ENCODE measurements at places on chromosomes 7 and 10. TPM values are rescaled to one million over a fixed set of nuclear protein-coding genes. Genes with fewer than 3 reads are reported as not detected.

DNA sequence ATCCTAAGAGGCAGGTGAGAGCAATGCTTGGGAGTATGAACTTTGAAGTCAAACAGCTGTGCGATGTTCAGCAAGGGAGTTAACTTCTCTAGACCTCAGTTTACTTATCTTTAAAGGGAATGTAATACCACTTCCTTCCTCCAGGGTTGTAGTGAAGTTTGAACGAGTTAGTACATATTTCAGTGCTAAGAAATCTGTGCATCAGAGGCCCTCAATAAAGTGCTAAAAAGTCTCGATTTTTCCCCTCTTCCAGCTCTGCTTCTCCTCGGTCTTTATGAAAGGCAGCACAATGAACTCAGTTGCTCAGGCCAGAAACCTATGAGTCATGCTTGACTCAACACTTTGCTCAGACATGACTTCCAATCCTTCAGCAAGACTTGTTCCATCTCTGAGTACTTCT lies 418.9 kb downstream of the MDFIC start:
- no peaks in the 10 kb centered on the region for H3K36me3 ChIP-seq
- H3K27me3 ChIP-seq, result no peaks in the 10 kb centered on the region
- DNase-seq, result no peak
- H3K4me3 ChIP-seq, result no peak overlapping the region

DNA sequence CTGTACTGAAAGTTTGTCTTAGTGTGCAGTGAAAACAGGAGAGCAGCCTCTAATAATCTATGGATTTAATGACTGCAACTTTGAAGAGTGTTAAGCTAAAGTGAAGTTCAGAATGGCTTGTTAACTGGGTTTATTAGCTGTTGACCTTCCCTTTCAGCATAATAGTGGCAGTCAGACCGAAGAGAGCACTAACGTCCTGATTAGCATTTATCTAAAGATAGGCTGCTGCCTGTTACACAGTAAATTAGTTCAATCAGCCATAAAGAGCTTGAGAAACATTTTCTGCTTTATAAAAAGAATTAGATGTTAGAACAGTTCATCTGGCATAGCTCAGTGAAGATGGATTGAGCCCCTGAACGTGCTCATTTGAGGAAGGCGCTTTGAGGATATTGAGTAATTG lies 433.0 kb downstream of the AUTS2 start:
- H3K4me3 ChIP-seq, result no peak overlapping the region
- H3K4me1 ChIP-seq, result no peaks in the 10 kb centered on the region
- no peak for DNase-seq
- H3K27ac ChIP-seq, result no peak overlapping the region

DNA sequence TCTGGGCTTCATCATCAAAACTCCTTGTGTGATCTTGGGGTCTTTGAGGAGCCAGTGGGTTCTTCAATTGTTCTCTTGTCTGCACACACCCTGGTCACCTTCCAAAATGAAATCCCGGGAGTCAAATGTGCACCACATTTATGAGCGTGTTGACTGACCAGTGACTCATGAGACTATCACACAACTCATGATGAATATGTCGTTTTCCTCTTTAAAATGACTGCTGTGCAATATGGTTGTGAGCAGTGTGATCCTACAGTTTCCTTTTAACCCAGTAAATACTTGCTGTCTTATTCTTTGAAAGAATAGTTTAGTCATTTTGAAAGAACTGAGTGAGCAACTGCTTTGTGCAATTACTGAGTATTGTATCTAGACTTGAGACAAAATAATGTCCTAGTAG lies 149.2 kb downstream of the DYNC1I1 start:
- no peaks in the 10 kb centered on the region for H3K4me1 ChIP-seq
- H3K36me3 ChIP-seq, result no peaks in the 10 kb centered on the region
- H3K27me3 ChIP-seq, result peaks cover 23% of the 10 kb centered on the region
- no peak for DNase-seq
- H3K27ac ChIP-seq, result no peak overlapping the region

- H3K27ac ChIP-seq, result no peak overlapping the region
- H3K4me1 ChIP-seq, result no peaks in the 10 kb centered on the region
- no peak overlapping the region for H3K4me3 ChIP-seq
- DNase-seq, result no peak
- peaks cover 9% of the 10 kb centered on the region for H3K27me3 ChIP-seq
These were observed 227.8 kb upstream of the PITRM1 start for GRCh38 chr10:3400348-3400747.

DNA sequence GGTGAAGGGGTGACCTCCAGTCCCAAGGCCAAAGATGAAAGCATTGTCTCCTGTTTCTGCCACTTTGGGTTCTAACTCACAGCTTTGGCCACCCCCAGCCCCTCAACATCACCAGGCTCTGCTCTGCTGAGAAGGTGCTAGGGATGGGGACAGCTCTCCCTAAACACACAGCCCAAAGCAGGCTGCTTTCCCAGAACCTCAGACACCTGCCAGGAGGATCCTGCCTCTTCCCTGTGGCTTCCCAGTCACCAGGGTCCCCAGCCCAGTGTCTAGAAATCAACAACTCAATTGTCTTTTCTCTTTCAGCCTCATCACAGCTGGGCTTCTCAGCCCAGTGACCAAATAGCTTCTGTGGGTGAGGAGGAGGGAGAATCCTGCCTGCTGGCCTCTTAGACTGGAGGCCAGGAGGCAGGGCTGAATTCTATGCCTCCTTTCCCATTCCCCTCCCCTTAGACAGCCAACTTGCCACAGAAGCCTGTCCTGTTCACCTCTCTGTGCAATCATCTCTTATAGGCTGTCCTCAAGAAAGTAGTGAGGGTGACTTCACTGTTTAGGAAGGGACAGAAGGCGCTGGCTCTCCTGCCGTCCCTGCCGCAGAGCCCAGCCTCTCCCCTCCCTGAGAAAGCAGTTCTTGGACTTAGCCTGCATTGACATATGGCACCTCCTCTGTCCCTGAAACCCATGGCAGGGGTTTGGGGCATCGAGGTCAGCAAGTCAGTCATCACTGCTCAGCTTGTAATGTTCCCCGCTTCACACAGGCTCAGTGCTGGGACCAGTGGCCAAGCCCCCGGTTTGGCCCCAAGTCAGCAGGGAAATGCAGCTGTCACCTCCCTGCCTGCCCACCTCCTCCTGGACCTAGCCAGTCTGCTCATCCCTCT lies 3.7 kb downstream of the FGF8 start:
- H3K36me3 ChIP-seq, result peaks cover 2% of the 10 kb centered on the region
- H3K27me3 ChIP-seq, result peaks cover 60% of the 10 kb centered on the region
- H3K27ac ChIP-seq, result no peak overlapping the region

DNA sequence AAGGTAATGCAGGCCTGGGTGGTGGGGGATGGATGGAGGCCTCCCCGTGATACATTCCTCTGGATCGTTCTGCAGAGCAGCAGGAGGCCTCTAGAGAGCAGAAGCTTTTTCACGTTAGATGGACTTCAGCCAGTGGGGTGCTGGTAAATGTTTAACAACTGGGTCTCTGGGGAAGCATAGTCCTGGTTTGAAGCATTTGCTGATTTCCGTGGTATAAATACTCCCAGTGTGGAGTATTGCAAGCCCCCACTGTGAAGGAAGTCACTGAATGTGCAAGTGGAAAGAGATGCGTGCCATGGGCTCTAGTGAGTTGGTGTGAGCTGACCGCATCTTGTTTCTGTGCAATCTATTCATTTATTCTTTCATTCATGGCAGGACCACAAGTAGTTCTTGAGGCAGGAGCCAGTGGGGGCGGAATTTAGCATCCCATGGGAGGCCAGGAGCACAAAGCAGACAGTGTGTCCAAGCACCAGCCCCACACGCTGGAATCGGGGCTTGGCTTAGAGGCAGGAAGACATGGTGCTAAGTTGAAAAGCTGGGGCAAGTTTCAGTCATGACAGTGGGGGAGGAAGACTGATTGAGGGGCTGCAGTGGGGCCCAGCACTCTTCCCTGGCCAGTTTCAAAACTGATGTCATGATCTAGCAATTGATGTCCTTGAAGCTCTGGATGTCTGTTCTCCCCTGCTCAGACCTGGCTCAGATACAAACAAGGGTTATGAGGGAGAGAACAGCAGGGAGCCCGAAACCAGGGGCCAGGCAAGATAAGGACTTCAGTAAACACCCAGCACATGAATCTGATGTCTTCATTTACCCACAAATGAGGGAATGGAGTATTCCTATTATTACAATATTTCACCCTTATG lies 280.9 kb upstream of the LYZL1 start:
- no peak overlapping the region for H3K27ac ChIP-seq
- H3K4me3 ChIP-seq, result no peak overlapping the region
- DNase-seq, result no peak
- no peaks in the 10 kb centered on the region for H3K27me3 ChIP-seq
- H3K4me1 ChIP-seq, result no peaks in the 10 kb centered on the region

DNA sequence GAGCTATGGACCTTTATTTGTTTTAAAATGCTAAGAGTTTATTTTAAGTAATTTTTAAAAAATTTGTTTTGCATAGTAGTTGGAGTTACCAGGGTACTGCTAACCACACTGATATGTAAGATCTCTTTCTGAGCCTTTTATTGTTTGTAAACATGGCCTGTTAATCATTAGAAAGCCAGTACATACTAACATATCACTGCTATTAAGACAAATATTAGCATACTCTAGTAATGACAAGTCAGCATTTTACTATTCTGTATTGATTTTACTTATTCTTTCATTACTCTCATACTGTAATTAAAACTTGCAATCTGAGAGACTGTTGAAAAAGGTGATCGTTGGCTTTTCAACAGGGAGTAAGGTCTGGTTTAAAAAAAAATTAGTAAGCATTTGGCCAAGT lies 66.7 kb downstream of the PTEN start:
- H3K4me3 ChIP-seq, result no peak overlapping the region
- DNase-seq, result no peak
- no peak overlapping the region for H3K27ac ChIP-seq

- no peak overlapping the region for H3K4me3 ChIP-seq
- H3K36me3 ChIP-seq, result no peaks in the 10 kb centered on the region
- DNase-seq, result no peak
- H3K27me3 ChIP-seq, result no peaks in the 10 kb centered on the region
These were observed 362.5 kb upstream of the ZMIZ1 start for GRCh38 chr10:78706256-78706655.

DNA sequence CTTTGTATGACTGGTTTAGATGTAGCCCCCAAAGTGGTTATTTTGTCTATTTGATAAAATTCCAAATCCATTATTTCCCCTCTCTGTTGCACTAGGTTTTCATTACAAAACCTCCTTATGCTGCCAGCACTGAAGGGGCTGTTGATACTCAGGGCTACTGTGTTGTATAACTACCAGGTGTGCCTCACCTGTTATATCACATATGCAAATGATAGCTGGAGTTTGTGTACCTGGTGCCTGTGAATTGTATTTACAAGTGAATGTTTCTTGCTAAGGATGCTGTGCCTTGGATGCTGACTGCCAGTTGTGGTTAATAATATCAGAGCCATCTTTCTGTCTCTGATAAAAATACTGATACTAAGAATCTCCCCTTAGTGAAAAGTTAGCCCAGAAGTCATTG lies 84.8 kb upstream of the CCDC6 start:
- H3K4me1 ChIP-seq, result peaks cover 4% of the 10 kb centered on the region
- H3K4me3 ChIP-seq, result no peak overlapping the region
- no peaks in the 10 kb centered on the region for H3K36me3 ChIP-seq
- DNase-seq, result no peak
- no peak overlapping the region for H3K27ac ChIP-seq

DNA sequence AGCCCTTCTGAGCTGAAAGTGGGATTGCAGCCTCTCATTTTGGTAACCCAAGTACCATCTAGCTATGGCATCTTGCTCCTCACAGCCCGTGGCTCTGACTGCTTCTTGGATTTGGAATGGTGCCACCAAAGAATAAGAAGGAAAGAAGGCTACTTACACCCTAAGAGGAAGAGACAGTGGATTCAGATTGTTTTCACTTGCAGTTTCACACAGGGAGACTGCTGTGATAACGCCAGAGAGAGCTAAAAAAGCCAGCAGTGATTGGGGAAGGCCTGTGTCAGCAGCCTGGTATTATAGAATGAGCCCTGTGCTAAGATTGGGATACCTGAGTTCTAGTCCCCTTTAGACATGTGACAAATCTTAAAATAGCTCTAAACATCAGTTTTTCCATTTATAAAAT lies 3.6 kb upstream of the LRRC4 start:
- H3K4me1 ChIP-seq, result peaks cover 12% of the 10 kb centered on the region
- H3K4me3 ChIP-seq, result no peak overlapping the region
- no peak overlapping the region for H3K27ac ChIP-seq
- no peak for DNase-seq
- H3K36me3 ChIP-seq, result peaks cover 8% of the 10 kb centered on the region
- peaks cover 7% of the 10 kb centered on the region for H3K27me3 ChIP-seq

- no peak for DNase-seq
- peaks cover 19% of the 10 kb centered on the region for H3K36me3 ChIP-seq
- no peaks in the 10 kb centered on the region for H3K27me3 ChIP-seq
- peak overlapping the region; percentile 99 for H3K27ac ChIP-seq
These were observed 712 bp downstream of the ITPRIP start for GRCh38 chr10:104337521-104337984.

- peaks cover 21% of the 10 kb centered on the region for H3K4me1 ChIP-seq
- peak; percentile 3 for DNase-seq
- no peaks in the 10 kb centered on the region for H3K36me3 ChIP-seq
- no peak overlapping the region for H3K27ac ChIP-seq
- peaks cover 6% of the 10 kb centered on the region for H3K27me3 ChIP-seq
These were observed 6.6 kb downstream of the CPA2 start for GRCh38 chr7:130273081-130273932.

- no peaks in the 10 kb centered on the region for H3K4me1 ChIP-seq
- no peak overlapping the region for H3K27ac ChIP-seq
- H3K36me3 ChIP-seq, result no peaks in the 10 kb centered on the region
- H3K4me3 ChIP-seq, result no peak overlapping the region
- H3K27me3 ChIP-seq, result no peaks in the 10 kb centered on the region
These were observed 19.0 kb upstream of the TMEM229A start for GRCh38 chr7:124051681-124052377.

DNA sequence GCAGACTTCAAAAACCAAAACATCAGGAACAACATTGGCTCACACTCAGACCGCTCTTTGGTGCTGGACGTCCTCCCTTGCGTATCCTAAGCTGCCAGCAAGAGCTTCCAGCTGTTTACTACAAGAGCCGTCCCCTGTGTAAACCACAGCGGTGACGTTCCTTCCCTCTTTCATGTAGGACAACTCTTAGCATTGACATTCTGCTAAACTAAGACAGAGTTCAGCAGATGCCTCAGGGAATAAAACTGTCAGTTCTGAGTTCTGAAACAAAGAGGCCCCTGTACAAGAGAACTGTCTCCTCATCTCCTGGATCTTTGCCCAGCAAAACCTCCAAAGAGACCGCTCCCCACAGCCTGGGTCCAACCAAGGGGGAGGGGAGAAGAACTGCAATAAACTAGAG lies 57.8 kb upstream of the OPALIN start:
- H3K27me3 ChIP-seq, result peaks cover 14% of the 10 kb centered on the region
- no peaks in the 10 kb centered on the region for H3K4me1 ChIP-seq
- no peak overlapping the region for H3K27ac ChIP-seq
- no peaks in the 10 kb centered on the region for H3K36me3 ChIP-seq

DNA sequence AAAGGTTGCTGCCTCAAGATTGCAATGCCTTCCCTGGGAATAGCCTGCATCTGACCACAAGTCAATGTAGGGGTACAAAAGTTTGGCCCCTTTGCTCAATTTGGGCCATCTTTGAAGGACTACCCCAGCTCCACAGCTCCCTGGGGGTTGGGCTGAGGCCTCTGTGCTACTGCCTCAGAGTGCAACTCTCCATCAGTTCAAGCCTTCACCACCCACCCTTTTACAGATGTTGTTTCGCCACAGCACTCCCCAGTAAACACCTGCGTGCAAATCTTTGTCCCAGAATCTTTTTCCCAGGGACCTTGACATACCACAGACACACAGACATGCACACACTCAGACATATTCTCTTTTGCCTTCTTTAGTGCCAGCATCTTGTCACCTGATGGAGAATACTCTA lies 66.0 kb upstream of the ANKRD1 start:
- no peaks in the 10 kb centered on the region for H3K27me3 ChIP-seq
- H3K36me3 ChIP-seq, result no peaks in the 10 kb centered on the region
- no peak overlapping the region for H3K4me3 ChIP-seq
- no peak for DNase-seq

The CYP26A1 gene
- not detected for total RNA-seq

The LDB1 gene
- 71.5 TPM for total RNA-seq

The ADRB1 gene
- total RNA-seq, result 0.14 TPM

The VSTM4 gene
- total RNA-seq, result not detected

The ARHGAP22 gene
- not detected for total RNA-seq

The MEOX2 gene
- not detected for total RNA-seq

Data from activated naive CD8-positive, alpha-beta T cell treated with anti-CD3 and anti-CD28 coated beads for 36 hours (primary cell).